Central memory CD8-positive, alpha-beta T cell (primary cell): ENCODE measurements at places on chromosomes 3 and 15.

GRCh38 chr3:194170793-194171192, 34.8 kb downstream of the HES1 start:
- no peak overlapping the region for H3K27ac ChIP-seq
- no peak for DNase-seq
- H3K4me1 ChIP-seq = no peaks in the 10 kb centered on the region
- H3K27me3 ChIP-seq = peaks cover 67% of the 10 kb centered on the region

DNA sequence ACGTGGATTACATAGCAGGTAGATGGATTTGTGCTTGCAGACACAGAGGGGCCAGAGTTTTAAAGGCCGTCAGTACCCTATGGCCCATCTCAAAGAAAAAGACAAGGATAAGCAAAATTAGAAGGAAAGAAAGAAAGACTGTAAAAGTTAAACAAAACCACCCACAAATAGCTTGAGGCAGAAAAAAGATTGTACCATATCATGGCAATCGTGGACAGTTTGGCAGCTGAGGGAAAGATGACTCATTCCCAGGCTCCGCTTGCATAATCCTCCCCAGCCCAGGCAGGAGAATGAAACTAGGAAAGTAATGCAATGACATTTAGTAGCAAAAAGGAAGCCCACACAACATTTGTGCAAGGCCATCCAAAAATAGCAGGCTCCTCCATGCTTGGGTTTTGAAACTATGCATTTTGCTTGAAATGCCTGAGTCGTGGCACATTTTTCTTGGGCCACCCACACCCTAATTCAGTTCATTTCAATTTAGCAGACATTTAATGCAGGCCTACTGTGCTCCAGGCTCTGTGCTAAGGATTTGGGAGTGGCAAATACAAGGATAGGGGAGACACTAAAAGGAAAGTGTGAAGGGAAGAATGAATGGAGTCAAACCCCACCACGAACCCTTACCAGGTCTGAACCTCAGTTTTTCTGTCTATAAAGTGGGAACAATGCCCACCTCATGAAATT, 40.9 kb upstream of the SMAD3 start:
- DNase-seq = no peak
- peaks cover 4% of the 10 kb centered on the region for H3K36me3 ChIP-seq
- H3K27me3 ChIP-seq = no peaks in the 10 kb centered on the region
- no peak overlapping the region for H3K27ac ChIP-seq
- H3K4me1 ChIP-seq = no peaks in the 10 kb centered on the region

GRCh38 chr3:113953677-113954076, 5.9 kb downstream of the ZDHHC23 start:
- H3K4me3 ChIP-seq = no peak overlapping the region
- H3K4me1 ChIP-seq = peaks cover 11% of the 10 kb centered on the region
- no peak for DNase-seq
- no peaks in the 10 kb centered on the region for H3K27me3 ChIP-seq
- H3K27ac ChIP-seq = peak overlapping the region; percentile 33
- H3K36me3 ChIP-seq = peaks cover 2% of the 10 kb centered on the region

DNA sequence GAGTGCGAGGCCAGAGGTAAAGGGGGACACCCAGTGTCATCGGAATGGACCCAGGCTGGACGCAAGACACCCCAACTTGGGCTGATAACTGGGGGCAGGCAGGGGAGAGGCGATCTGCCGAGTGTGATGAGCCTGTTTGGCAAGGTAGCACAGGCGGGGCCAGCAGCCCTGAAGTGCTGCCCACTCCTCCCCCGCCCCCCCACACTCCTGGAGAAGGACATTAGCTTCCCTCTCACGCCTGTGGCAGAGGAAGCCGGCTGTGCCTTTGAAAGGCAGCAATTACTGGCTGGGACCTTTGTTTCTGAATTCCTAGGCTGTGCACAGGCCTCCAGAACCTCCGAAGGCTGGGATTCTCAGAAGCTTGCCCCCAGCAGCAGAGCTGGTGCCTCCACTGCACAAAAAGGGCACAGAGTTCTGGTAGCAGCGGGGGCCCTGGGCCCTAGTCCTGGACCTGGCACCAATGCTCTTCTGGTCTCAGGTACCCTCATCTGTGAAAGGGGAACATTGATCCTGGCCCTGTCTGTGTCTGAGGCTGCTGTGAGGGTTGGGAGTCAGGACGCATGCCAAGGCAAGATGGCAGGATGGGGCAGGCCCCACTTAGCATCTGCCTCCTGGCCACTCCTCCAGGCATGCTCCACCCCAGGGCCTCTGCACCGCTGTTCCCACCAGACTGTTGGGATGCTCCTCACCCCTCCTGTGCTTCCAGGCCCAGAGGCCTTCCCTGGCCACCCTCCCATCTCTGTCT, 28.6 kb downstream of the IQSEC1 start:
- no peak overlapping the region for H3K4me3 ChIP-seq
- peaks cover 40% of the 10 kb centered on the region for H3K4me1 ChIP-seq
- H3K27ac ChIP-seq = no peak overlapping the region
- no peak for DNase-seq
- H3K27me3 ChIP-seq = no peaks in the 10 kb centered on the region
- peaks cover 2% of the 10 kb centered on the region for H3K36me3 ChIP-seq

DNA sequence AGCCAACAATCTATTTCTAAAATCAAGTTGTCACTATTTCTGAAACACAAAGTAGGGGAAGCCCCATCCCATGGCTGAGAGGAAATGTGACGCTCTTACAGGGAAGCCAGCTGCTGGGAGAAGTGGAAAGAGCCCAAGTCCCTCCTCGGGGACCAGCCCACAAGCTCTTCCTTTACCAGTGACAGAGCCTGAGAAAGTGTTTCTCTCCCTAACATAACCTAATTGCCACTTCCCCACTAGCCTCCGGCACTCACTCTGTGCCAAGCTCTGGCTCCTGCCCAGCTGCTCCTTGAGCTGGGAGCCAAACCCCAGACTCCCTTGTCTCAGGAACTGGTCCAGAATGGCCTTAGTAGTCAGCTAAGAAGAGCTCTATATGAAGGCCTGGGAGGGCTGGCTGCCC, 42.9 kb downstream of the TNFAIP8L3 start:
- DNase-seq = no peak
- no peak overlapping the region for H3K27ac ChIP-seq
- no peaks in the 10 kb centered on the region for H3K36me3 ChIP-seq
- H3K4me3 ChIP-seq = no peak overlapping the region
- no peaks in the 10 kb centered on the region for H3K4me1 ChIP-seq
- H3K27me3 ChIP-seq = peaks cover 51% of the 10 kb centered on the region

GRCh38 chr3:5151586-5151985, 29.5 kb downstream of the ARL8B start:
- H3K27me3 ChIP-seq = no peaks in the 10 kb centered on the region
- peaks cover 10% of the 10 kb centered on the region for H3K36me3 ChIP-seq
- H3K27ac ChIP-seq = no peak overlapping the region
- no peak for DNase-seq
- peaks cover 84% of the 10 kb centered on the region for H3K4me1 ChIP-seq

- peaks cover 11% of the 10 kb centered on the region for H3K4me1 ChIP-seq
- peak overlapping the region; percentile 69 for H3K27ac ChIP-seq
- no peak for DNase-seq
- no peak overlapping the region for H3K4me3 ChIP-seq
- H3K27me3 ChIP-seq = no peaks in the 10 kb centered on the region
- H3K36me3 ChIP-seq = peaks cover 9% of the 10 kb centered on the region
These were observed 75.2 kb downstream of the CLASP2 start for GRCh38 chr3:33642806-33643205.

DNA sequence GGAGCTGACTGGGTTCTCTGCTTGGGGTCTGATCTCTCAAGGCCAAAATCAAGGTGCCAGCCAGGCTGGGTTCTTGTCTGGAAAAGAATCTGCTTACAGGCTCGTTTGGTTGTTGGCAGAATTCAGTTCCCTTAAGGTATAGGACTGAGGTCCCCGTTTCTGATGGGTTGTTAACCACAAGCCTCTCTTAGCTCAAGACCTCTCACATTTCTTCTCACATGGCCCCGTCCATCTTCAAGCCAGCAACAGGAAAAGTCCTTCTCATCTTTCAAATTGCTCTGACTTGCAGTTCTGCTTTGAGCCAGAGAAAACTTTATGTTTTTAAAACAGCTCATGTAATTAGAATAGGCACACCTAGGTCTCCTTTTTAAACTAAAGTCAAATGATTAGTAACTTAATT, 20.4 kb downstream of the UACA start:
- no peak for DNase-seq
- no peak overlapping the region for H3K27ac ChIP-seq
- H3K36me3 ChIP-seq = no peaks in the 10 kb centered on the region

DNA sequence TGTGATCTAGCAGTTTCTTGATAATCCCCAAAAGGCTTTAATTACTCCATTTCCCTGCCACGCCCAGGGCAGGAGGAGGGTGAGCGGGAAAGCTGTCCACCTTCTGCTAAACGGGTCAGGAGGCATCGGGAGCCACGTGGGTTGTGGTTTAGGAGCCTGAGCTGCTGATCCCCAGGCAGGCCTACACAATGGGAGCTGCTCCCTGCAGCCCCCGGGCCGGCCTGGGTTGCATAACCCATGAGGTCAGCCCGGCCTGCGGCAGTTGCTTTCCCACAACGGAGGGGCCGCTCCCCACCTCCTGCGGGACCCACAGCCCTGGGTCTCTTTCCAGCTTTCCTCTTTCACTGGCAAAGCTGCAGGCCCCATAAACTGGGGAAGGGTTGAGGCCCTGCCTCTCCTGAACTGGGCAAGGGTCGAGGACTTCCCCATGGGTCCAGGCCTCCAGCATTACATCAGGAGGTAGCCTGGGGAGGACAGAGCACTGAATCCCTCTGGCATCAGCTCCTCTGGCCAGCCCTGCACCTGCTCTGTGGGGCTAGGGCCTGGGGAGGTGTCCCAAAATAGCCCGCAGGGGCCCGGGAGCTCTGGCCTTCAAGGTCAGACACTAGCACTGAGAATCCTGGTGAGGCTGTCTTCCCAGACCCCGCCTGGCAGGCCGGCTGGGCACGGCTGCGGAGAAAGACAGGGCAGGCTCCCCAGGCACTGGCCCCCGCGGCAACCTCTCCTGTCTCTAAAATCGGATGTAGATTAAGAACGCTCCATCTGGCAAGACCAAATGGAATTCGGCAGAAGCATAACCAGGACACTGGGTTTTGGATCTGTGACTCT, 47.3 kb downstream of the ZDHHC19 start:
- H3K4me3 ChIP-seq = no peak overlapping the region
- H3K4me1 ChIP-seq = no peaks in the 10 kb centered on the region
- no peaks in the 10 kb centered on the region for H3K27me3 ChIP-seq
- no peak for DNase-seq

DNA sequence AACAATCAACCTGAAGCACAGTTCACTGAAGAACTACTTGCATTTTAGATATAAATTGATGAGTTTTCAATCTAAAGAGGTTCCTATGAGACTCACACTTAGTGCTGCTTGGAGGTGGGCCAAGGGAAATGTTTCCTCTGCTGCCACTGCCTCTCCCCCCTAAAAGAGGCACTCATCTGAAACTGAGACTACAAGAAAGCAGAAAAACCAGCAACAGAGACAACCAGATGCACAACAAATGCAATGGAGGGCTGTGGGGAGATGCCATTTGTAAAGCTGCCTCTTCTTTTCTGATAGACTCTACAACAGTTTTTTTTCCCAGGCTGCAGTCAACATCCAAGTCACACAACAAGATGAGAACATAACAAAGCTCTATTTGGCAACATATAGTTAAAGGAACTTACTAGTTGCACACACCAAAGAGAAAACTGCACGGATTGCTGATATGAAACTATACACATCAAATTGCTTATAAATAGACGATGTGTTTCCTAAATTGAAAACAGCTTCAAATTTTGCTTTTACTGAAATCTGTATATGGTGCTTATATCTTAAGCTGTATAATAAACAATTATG, 11.0 kb downstream of the TSPAN3 start:
- no peak overlapping the region for H3K27ac ChIP-seq
- no peak for DNase-seq
- H3K4me3 ChIP-seq = no peak overlapping the region
- peaks cover 10% of the 10 kb centered on the region for H3K36me3 ChIP-seq
- H3K27me3 ChIP-seq = no peaks in the 10 kb centered on the region
- H3K4me1 ChIP-seq = peaks cover 14% of the 10 kb centered on the region

- no peaks in the 10 kb centered on the region for H3K4me1 ChIP-seq
- DNase-seq = no peak
- H3K27ac ChIP-seq = no peak overlapping the region
- no peaks in the 10 kb centered on the region for H3K27me3 ChIP-seq
- no peak overlapping the region for H3K4me3 ChIP-seq
These were observed 49.2 kb downstream of the CACNA2D3 start for GRCh38 chr3:54171509-54171908.

DNA sequence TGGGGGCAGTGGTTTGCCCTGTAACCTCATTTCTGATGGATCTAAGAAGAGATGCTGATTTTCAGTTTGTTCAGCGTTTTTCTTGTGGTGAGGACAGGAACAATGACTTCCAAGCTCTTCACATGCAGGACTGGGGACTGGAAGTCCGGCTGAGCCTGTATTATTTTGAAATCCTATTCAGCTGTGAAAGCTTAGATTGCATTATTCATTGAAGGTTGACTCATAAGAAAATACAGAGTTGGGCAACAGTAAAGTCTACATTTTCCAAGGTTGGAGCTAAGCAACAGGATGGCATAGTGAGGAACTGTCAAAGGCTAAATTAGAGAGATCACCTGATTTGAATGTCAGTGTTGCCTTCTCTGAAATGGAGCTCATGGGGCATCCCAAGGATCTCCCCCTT, 230.9 kb upstream of the FEZF2 start:
- H3K27me3 ChIP-seq = no peaks in the 10 kb centered on the region
- H3K27ac ChIP-seq = no peak overlapping the region
- H3K4me3 ChIP-seq = no peak overlapping the region
- H3K36me3 ChIP-seq = no peaks in the 10 kb centered on the region
- DNase-seq = no peak

GRCh38 chr3:71694358-71694999, 30.7 kb downstream of the EIF4E3 start:
- no peaks in the 10 kb centered on the region for H3K27me3 ChIP-seq
- H3K27ac ChIP-seq = no peak overlapping the region
- H3K36me3 ChIP-seq = peaks cover 28% of the 10 kb centered on the region
- no peak for DNase-seq

DNA sequence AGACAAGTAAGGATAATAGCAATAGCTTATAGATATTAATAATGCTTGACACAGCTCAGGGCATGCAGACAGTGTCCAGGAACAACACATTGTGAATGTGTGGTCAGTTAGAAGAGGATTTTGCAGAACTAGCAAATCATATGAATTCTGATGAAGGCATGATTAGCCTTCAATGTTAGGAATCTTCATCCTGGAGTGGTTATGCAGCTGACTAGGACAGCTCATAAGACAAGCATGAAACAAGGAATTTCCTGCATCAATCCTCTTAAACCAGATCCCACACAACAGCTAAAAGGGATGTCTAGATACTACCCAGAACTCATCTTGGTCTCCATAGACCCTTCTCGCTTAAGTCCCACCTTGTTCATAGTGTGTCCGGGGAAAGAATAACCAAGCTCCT, 499.0 kb upstream of the ATP11B start:
- no peaks in the 10 kb centered on the region for H3K36me3 ChIP-seq
- no peaks in the 10 kb centered on the region for H3K4me1 ChIP-seq
- DNase-seq = no peak
- no peak overlapping the region for H3K4me3 ChIP-seq
- no peaks in the 10 kb centered on the region for H3K27me3 ChIP-seq
- no peak overlapping the region for H3K27ac ChIP-seq

- H3K27ac ChIP-seq = no peak overlapping the region
- no peak for DNase-seq
- no peaks in the 10 kb centered on the region for H3K36me3 ChIP-seq
- H3K4me3 ChIP-seq = no peak overlapping the region
- H3K27me3 ChIP-seq = no peaks in the 10 kb centered on the region
- H3K4me1 ChIP-seq = peaks cover under 1% of the 10 kb centered on the region
These were observed 9.9 kb downstream of the LOXL1 start for GRCh38 chr15:73936181-73936580.

GRCh38 chr3:101388706-101389105, 68.3 kb upstream of the IMPG2 start:
- peaks cover 62% of the 10 kb centered on the region for H3K4me1 ChIP-seq
- no peak for DNase-seq
- peak overlapping the region; percentile 93 for H3K27ac ChIP-seq
- no peaks in the 10 kb centered on the region for H3K27me3 ChIP-seq
- peaks cover 14% of the 10 kb centered on the region for H3K36me3 ChIP-seq
- H3K4me3 ChIP-seq = no peak overlapping the region
